SK-N-SH treated with all-trans-retinoic acid at 6 μM for 48 hours (cell line): ENCODE measurements at places on chromosomes 12 and 14.

- ATAC-seq: no peak
These were observed 57.8 kb upstream of the NAP1L1 start for GRCh38 chr12:76142305-76142704.

DNA sequence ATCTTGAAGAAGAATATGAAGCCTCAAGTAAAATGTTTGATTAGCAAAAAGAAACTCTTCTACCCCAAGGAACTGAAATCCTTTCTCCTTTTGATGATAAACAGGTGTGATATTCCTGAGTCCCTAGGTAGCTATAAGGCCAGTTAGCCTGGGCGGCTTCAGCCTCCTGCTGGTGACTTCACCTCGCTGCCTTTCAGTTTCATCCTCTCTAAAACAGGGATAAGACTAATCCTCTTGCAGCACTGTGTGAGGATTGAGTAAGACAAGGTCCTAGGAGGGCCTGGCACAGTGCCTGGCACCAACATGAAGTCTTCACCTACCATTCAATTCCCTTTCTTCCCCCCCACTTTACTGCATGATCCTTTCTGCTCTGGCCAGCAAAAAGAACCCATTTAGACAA is 42.1 kb downstream of the CIT start:
- peak; percentile 73 for ATAC-seq

DNA sequence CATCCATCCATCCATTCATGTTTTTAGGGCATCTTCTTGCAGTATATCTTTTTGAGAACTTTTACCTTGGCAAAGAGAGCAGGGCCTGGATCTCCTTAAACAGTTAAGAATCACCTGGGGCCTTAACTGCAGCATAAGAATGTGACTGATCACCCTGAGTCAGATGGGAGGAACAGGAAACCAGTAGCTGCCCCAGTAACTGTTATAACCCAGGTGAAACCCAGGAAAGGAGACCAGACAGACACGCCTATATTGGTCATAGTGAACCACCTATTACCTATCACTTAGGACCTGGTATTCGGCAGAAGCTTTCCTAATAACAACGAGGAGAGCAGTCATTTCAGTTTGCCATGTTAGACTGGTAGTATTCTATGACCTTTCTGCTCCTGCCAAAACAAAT is 43.4 kb upstream of the NR2C1 start:
- peak; percentile 4; the same call in 1 of the 3 replicates for ATAC-seq

- ATAC-seq: no peak
These were observed 27.2 kb upstream of the DNM1L start for GRCh38 chr12:32651956-32652210.

GRCh38 chr14:58884442-58884841 is 246.7 kb downstream of the DACT1 start:
- ATAC-seq: no peak

GRCh38 chr14:91126761-91127160 is 12.9 kb downstream of the DGLUCY start:
- ATAC-seq: no peak

DNA sequence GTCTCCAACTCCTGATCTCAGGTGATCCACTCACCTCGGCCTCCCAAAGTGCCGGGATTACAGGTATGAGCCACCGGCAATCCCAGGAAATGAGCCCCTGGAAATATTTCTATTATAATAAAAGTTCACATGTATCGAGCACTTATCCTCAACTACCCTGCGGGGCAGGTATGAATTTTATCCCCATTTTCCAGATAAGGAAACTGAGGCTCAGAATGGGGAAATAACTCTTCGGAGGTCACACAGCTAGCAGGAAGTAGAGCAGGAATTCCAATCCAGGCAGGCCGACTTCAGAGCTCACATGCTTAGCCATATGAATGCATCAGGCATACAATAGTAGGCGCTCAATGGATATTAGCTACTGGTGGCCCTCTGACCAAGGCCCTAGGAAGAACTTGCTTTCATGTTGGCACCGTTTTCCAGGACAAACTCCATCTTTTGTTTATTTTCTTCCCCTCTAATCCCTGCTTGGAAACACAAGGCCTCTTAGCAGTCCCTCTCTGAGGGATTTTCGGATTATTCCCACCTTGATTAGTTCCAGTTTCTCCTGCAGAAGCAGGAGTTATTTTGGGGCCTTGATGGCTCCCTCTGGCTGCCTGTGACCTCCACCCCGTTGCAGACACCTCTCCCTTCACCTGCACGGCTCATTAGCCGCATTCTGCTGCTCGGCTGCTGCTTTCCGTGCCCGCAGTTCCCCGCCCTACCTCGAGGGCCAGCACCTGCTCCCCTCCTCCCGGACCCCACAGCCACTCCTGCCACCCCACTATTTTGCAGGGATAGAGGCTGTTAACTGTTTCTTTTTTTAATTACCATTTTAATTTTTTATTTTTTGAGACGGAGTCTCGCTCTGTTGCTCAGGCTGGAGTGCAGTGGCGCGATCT is 18.7 kb upstream of the POP5 start:
- no peak for ATAC-seq

- ATAC-seq: no peak
These were observed 28.0 kb upstream of the NCOR2 start for GRCh38 chr12:124595444-124595843.

GRCh38 chr12:45357539-45358417 is 141.9 kb downstream of the ANO6 start:
- ATAC-seq: peak; percentile 64

- ATAC-seq: no peak
These were observed 5.3 kb downstream of the RAD52 start for GRCh38 chr12:944211-944610.

GRCh38 chr12:18754124-18754707 is 16.3 kb downstream of the CAPZA3 start:
- ATAC-seq: no peak

- peak; percentile 94 for ATAC-seq
These were observed 8.9 kb downstream of the BICD1 start for GRCh38 chr12:32115404-32116104.

DNA sequence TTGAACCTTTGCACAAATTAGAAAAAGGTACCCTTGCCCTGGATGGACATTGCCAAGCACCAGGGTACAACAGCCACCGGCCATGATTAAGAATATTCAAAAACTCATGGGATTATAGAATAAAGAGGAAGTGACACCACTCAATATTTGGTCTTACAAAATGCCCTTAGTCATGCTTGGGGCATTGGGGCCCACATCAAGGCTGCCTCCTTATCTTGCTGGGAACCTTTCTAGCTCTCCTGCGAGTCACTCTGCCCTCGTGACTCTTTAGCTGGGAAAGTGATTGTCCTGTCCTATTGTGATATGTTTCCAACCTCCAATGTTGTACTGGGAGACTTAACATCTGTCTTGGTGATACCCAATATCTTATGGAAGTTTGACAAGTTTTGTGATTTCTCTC is 57.8 kb downstream of the GTF2A1 start:
- no peak for ATAC-seq

DNA sequence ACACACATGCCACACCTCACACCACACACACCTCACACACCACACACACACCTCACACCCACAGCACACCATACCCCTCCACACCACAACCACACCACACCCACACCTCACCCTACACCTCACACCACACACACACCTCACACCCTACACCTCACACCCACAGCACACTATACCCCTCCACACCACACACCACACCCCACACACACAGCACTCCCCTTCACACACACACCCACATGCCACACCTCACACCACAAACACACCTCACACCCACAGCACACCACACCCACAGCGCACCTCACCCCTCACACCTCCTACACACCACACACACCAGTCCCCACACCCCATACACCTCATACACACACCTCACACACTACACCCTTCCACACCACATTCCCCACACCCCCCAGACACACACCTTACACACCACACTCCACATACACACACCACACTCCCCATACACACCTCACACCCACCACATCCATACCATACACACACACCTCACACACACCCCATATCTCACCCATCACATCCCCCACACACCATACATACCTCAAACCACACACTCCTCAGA is 80.0 kb downstream of the ACTN1 start:
- ATAC-seq: no peak

DNA sequence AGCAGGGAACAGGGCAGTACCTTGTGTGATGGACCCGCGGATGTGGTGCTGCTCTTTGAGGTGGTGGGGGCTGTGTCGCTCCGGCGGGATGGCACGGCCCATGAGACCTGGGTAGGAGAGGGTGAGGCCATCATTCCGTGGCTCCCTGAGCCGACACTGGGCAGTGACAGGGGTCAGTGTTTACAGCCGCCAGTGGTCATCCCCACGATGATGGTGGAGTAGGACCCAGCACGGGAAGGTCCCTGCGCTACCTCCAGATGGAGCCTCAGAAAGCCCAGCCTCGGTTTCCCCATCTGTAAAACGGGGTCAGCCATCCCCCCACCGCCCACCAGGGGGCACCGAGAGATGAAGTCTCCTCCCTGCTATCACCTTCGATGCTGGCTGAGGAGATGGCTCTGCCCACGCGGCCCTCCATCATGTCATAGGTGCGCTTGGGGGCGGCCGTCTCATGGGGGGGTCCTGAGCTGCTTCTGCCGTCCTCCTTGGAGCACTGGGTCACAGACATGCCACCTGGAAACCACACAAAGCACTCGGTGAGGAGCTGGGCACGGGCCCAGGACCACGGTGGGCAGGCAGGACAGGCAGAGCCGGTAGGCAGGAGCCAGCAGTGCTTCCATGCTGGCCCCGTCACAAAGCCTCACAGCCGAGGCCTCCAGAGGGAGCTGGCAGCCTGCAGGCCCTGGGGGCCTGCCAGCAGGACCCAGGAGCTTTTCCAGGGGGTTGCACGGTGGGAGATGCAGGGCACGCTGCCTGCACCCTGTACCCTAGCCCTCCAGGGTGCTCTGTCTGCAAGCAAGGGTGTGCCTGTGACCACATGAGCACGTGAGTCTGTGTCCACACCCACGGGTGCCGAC is 53.1 kb downstream of the RFLNA start:
- peak; percentile 12; the same call in 1 of the 3 replicates for ATAC-seq

DNA sequence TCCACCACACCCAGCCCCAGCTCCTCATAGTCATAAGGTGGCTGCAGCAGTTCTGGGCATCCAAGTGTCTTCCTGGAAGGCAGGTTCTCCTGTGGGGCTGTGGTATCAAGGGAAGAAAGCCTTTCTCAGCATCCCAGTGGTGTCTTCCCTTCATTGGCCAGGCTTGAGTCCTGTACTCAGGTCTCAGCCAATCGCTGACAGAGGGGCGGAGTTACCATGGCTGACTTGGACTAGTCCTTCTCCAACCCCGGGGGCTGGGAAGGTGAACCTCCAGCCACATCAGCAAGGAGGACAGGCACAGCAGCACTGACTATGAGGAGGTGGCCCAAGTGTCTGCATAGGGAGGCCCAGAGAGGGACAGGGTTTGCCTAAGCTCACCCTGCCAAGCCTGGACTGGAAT is 64.0 kb upstream of the SLC24A4 start:
- no peak for ATAC-seq

DNA sequence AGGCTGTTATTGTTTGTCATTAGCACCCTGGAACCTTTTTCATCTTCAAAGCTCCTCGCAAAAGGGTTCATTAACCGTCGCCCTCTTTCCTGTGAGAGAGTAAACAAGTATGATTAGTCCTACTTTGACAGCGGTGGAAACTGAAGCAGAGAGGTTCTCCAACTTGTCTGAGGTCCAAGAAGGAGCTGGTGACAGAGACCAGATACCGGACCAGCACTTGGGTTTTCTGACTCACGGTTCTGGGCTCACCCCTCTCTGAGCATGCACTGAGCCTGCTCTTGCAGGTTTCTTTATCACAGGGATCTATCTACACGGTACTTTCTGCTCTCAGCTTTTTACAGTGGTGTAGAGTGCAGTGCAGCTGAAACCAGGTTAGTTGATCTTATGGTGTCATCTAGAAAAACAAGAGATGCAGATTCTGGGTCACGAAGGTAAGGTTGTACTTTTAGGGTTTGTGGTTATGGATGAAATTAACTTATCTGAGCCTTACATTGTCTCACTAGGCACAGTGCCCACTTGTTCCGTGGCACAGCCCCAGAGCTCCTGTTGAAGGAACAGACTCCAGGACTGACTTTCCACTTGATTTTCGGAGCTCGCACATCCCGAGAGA is 62.1 kb downstream of the PPP2R5C start:
- no peak for ATAC-seq

DNA sequence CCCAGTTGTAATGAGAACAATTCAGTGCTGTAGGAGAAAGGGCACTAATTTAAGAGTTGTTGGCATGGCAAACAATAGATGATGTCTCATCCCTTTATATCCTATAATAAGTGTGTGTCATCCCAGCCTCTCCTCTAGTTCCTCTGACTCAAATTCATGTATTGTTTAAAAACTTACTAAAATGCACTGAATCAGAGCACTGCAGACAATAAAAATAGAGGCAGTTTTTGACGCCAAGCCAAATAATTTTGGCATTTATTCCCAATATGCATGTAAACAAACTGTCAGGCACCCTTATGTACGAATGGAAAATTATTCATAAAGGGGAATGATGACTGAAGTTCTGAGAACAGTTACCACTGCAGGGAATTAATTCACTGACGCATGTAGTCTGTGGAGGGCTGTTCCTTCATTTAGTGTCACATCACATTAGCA is 57.9 kb upstream of the TMX1 start:
- peak; percentile 90 for ATAC-seq

GRCh38 chr14:91392623-91393303 is 24.9 kb downstream of the CCDC88C start:
- no peak for ATAC-seq

- no peak for ATAC-seq
These were observed 23.2 kb downstream of the OR6S1 start for GRCh38 chr14:20618271-20618749.

- no peak for ATAC-seq
These were observed 57.9 kb downstream of the CHGA start for GRCh38 chr14:92980866-92981265.

DNA sequence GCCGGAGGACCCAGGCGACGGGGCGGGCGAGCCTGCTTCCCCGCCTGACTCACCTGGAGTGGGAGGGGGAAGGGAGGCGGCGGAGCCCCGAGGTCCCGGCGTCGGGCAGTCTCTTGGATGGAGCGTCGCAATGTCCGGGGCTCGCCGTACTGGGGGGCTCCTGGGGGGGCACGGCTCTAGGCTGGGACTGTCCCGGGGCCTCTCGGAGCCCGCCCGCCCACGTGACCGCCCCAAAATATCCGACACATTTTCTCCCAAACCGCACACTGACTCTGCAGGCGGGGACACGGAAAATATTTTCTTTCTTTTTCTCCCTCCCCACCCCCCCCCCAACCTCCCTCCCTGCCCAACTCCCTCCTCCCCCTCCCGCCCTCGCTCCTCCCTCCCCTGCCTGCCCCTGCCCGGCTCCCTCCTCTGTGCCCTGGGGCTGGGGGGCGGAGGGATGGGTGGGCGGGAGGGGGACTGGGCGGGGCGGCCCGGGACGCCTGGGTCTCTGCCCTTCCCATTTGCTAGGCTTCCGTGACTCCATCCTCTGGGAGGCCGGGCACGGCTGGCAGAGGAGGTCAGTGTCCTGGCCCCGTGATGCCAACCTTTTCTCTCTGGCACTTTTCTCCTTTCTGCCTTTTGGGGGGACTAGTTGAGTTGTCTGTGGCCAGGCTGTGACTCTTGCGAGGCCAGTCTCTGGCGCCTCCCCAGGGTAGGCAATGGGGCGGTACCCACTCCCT is at the start of gene RARG:
Gene RARG, minus strand, starts transcription at position 289 of the 725 bp plus-strand sequence. CDS start 4,664 bp downstream, outside the sequence.
- ATAC-seq: peak; percentile 83

GRCh38 chr14:50397390-50398188 is 908 bp upstream of the CDKL1 start:
- ATAC-seq: peak; percentile 24

- 0 out of 3 replicates have a peak, but pooled peaks have one; percentile 41 for ATAC-seq
These were observed 360.5 kb upstream of the TMPO start for GRCh38 chr12:98154850-98155249.
